CD4-positive, alpha-beta T cell treated with Interleukin-4 for 4 hours (primary cell): ENCODE measurements at places on chromosomes 5 and 9.

DNA sequence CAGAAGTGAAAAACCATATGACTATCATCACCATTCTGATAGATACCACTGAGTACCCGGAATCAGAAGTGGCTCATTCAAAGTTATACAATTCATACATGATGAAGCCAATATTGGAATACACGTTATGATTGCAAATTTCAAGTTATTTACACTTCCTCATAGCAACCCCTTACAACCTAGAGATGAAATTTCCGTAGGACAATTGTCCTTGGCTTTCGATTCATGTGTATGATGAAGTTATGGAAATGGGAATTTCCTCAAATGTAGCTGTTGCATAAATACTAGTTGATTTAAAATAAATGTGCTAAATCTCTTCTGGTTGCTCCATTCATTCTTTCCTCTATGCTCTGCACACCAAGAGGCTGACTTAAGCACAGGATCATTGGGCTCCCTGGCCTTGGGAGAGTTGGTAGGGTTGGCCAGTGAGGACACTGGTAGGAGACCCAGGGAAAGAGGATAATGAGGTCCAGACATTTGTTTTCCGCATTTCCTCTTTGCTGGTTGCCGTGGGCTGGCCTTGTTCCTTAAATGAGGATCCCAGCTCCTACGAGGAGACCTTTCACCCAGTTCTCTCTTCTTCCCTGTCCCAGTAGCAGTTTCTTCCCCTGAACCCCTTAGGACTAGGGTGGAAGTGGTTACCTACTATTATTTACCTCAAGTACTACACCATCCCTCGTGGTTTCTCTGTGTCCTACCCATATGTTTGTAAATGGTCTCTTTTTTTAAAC, 90.3 kb downstream of the ZNF474 start:
- DNase-seq, result no peak

- DNase-seq, result no peak
These were observed 166.9 kb downstream of the OLFM1 start for GRCh38 chr9:135254176-135255032.

GRCh38 chr5:624951-625230, 12.8 kb downstream of the CEP72 start:
- DNase-seq, result no peak

GRCh38 chr9:129281506-129282145, 103.6 kb upstream of the IER5L start:
- DNase-seq, result no peak

DNA sequence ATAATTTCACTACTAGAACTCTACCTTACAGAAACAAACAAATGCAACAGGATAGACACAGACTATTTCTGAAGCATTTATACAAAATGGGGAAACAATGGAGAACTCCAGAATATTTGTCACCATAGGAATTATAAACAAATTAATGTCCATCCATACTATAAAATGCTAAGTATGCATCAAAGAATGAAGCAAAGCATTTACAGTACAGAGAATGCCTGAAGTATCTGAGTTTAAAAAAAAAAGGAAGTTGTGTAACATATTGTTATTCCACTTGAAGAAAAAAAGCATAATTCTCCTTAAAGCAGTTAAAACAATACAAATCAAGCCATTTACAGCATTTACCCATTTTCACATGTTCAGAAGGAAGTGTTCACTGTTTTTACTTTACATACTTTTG, 53.0 kb downstream of the DROSHA start:
- no peak for DNase-seq

GRCh38 chr5:10421896-10422691, 19.6 kb upstream of the ROPN1L start:
- DNase-seq, result no peak

GRCh38 chr5:167896814-167897213, 394.6 kb upstream of the WWC1 start:
- DNase-seq, result no peak

- DNase-seq, result no peak
These were observed 263.5 kb downstream of the YTHDC2 start for GRCh38 chr5:113776832-113777525.

DNA sequence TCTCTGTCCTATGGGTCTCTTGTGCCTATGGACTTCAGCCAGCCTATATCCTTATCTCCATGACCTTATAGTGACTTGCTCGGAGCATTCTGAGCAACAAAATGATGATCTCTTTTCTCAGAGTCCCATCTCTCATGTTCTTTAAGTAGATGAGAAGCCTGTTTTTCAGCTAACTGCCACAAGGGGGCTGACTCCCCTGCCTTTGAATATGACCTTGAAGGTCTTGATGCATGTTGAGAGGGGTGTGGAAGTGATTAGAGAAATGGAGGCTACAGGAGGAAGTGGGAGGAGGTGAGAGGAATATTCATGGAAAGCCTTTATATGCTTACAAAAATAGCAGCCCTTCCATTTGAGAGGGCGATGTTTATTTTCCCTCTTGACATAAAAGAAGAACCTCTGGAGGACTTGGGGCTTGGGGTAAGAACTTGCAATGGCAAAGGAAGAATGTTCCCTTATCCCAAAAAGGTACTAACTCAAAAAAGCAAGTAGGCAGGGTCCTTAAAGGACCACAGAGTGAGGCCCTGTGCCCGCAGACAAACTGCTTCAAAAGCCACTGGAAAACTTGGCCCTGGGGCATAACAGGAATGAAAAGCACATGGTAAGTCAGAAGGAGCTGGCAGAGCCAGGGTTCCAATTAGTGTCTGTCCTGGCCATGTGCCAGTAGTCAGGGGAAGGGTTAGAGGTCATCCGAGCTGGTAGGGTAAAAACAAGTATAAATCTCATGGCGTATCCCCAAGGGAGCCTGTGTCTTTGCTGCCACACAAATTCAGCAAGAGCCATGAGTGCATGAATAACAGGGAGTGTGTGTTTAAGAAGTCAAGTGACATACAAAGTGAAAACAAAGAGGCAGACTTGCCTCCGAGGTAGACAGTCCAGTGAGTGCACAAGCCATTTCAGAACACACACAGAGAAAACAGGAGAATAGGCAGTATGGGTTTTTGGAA, 39.1 kb downstream of the FGD3 start:
- peak; percentile 73 for DNase-seq

DNA sequence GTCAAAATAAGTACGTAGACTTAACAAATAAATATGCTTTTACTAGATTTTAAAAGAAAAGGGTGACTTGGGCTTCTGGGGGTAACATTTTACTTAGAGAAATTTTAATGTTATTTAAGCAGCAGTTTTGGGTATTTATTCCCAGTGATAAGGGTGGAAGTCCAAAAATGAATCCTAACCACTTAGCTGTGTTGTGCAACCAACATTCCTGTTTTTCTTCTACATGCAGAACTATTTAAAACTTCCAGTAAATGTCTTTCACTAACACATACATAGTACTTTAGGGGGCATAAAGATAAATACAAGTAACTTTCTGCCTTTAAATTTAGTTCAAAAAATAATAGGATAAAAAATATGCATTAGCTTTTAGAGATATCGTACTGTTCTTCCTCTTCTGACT, 436.7 kb downstream of the CTNND2 start:
- no peak for DNase-seq

- DNase-seq, result no peak
These were observed 524.7 kb downstream of the SPATA31D1 start for GRCh38 chr9:82513242-82513751.

DNA sequence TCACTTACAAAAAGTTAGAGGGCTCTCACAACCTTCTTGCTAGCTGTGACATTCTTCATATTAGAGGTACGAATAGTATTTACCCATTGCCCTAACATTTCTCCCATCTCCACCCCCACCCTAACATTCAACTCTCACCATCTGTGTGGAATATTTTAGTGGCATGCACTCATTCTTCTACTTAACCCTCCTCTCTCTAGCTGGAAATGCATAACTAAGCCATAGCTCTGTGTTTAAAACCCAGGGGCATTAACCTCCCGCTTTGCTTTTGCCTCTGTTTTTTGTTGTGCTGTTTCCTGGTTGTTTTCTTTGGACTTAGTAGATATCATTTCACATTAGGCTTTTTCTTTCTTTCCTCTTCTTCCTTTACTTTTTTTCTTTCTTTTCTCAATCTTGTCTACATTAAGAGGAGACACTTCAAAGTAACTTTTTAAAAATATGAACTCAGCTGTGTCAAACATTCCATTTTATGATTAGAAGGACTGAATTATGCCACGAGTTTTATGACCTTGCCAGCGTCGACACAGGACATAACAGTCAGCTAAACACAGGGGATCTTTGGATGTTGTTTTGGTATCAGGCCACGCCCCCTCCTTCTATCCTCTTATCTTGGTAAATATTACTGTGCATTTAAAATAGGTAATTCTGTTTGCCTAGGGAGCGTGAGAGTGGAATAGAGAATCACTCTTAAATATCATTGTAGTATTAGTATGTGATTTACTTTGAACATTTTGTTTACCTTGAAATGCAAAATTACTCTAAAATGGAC, 236.0 kb downstream of the CD180 start:
- DNase-seq, result no peak

DNA sequence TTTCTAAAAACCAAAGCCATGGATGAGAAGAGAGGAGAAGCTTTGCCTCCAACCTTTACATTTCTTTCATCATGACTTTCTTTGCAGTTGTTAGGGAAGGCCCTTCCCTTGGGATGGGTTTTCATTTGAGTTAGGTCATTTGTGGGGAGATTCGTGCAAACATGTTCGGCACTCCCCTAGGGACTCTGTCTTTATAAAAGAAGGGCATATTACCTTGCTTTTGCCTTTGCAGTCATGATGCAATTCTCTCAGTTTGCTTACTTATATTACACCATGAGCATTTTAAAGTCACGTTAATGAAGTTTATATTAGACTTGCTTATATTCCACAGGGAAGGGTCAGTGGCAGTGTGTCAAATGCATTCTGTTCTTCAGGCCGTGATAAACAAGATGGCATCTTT, 289.3 kb upstream of the WWC1 start:
- DNase-seq, result no peak

GRCh38 chr5:100797861-100798260, 105.2 kb downstream of the ST8SIA4 start:
- no peak for DNase-seq

GRCh38 chr9:77901771-77902170, 129.8 kb downstream of the GNAQ start:
- no peak for DNase-seq

- no peak for DNase-seq
These were observed 132.7 kb downstream of the PDE4D start for GRCh38 chr5:59760785-59761348.

- DNase-seq, result no peak
These were observed 949.4 kb downstream of the TLE4 start for GRCh38 chr9:80521151-80521550.

DNA sequence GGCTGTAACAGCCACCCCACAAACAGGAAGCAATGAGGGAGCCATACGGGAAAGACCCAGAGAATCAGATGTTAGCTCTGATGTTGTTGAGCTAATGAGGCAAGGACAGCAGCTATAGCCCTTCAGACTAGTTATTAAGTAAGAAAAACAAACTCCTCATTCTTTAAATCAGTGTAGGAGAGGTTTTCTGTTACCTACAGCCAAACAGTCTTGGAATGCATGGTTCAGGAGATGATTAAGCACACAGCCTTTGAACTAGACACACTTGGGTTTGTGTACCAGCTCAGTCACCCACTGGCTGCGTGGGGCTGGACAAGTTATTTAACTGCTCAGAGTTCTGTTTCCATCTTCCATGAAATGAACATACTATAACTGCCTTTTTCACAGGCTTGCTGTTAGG, 68.1 kb downstream of the SPOCK1 start:
- no peak for DNase-seq

DNA sequence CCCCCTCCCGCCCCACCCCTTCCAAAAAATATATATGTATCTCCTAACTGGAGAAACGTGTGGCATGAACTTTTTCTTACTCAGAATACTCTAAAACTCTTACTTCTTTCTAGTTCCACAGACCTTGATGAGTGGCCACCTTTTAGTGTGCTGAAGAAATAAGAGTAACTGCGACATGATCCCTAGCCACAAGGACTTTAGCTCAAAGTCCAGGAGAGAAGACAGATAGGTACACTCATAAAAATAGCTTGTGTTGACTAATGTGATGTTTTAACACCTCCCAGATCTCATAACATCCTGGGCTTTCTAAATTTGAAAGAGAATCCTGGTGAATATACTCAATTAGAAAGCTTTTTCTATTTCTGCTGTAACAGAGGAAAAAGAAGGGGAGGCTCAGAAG, 1005.0 kb upstream of the DMAC1 start:
- DNase-seq, result no peak

DNA sequence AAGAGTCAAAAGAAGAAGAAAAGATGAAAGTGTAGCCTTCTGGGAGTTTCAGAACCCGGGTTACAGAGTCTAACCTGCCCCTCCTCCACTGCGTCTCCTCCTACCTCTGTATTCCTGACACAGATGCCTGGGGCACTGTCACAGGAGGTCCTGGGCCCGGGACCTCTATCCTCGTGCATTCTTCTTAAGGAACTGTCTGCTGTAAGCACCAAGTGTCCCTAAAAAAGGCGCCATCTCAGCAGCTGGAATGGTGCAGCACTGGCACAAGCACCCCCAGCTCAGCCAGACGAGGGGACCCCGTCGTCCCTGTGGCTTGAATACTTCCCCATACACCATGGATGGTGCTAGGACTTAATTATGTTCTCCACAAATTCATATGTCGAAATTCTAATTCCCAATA, 35.8 kb upstream of the MVB12B start:
- no peak for DNase-seq

GRCh38 chr5:145509336-145510136, 325.6 kb downstream of the PRELID2 start:
- no peak for DNase-seq

- peak; percentile 80 for DNase-seq
These were observed 4.3 kb downstream of the PRRC2B start for GRCh38 chr9:131398204-131398603.

GRCh38 chr9:71663216-71663615, 105.1 kb downstream of the CEMIP2 start:
- no peak for DNase-seq

GRCh38 chr9:120267929-120268328, 312.0 kb downstream of the CDK5RAP2 start:
- DNase-seq, result no peak

DNA sequence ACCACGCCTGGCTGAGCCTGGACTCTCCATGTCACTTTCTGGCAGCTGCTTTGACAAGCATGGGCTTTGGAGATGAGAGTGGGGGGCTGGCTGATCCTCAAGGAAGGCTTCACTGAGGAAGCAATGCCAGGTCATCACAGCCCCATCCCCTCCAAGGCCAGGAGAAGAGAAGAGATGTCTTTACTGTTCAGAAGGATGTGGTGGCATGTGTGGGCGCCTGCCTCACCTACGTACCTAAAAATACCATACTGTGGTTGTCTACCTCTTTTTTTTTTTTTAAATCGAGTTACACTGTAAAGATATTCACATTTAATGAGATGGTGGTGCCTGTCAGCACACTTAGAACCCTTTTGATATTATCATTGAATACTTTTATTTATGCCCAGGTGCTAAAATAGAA, 26.4 kb upstream of the CTNNA1 start:
- DNase-seq, result no peak

DNA sequence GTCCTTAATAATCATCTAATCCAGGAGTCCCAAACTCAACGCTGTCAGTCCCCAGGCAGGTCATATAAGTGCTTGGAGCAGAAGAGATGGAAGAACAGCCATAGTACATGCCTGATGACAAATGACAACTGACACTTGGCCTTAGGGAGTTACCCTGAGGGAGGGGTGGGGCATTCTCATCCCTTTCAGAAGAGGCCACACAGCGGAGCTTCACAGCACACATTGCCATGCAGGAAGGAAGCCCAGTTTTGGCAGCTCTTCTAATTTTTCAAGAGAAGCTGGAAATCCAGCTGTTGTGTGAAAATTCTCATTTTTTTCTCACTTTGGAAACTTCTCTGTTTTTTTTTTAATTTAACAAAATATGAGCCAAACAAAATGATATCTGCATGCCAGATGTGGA, 89.0 kb downstream of the ASTN2 start:
- DNase-seq, result no peak

GRCh38 chr9:105087910-105088898, 156.2 kb upstream of the SLC44A1 start:
- DNase-seq, result no peak
